ENCODE measurements at places on chromosomes 6 and 20.

GRCh38 chr20:51525241-51526105 lies 17.0 kb downstream of the NFATC2 start:
- no peak for DNase-seq

GRCh38 chr20:38953630-38954340 lies 8.4 kb upstream of the DHX35 start:
- DNase-seq = no peak

DNA sequence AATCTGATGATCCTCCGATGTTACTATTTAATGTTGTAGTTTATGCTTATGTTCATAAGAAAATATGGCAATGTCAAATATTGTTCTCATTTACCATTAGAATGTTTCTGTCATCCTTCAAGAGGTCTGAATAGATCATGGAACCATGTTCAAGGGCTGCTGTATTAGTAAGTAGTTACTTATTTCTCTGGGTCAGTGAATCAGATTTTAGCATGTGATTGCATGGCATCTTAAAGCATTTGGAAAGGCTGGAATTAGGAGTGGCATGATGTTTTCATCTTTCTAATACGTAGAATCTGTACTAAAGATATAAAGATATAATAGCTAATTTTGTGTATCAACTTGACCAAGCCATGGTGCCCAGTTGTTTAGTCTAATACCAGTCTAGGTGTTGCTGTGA lies 40.5 kb upstream of the NKX2-4 start:
- no peak for DNase-seq

DNA sequence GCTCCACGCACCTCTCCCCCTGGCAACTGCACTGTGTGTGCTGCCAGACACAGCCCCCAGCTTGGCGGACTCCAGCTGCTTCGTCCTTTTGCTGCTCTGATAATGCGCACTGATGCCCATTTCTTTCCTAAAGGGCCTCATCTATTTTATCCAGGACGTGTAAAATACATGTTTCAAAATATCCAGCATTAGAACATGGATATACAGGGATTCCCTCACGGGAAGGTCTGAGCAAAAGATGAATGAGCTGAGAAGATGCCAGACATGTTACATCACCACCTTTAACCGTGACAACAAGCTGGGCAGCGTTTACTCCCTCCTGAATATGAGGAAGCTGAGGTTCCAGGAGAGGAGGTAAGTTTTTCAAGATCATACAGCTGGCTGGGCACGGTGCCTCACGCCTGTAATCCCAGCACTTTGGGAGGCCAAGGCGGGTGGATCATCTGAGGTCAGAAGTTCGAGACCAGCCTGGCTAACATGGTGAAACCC lies 32.8 kb downstream of the TNXB start:
- no peak for DNase-seq

- no peak for DNase-seq
These were observed 174.5 kb downstream of the MRPL14 start for GRCh38 chr6:43952746-43953145.

DNA sequence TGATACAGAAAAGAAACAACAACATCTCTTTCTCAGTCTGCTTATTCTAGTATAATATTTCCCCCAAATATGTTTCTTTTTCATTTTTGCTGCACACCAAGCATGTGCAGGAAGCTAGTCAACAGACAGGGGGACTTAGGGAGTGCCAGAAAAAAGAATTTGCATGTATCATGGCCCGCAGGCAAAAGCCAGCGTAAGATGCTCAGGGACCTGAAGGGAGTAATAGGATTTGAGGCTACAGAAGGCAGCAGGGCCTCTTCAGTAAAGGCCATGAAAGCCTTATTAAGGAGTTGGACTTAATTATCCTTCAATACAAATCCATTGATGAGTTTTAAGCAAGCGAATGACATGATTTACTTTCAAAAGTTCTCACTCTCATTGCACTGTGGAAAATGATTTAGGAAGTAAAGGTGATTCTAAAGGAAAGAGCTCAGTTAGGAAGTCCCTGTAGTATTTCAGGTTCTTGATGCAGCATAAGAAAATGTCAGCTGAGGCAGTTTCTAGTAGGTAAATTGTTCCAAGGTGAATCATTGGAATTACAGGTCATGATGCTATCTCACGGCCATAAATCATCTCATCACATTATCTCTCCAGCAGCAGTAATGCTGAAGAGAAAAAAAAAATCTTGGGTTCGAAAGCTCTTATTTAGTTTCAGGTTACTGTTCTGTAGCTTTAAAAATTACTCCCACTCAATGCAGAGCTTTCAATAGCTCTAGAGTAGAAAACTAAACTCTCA lies 94.8 kb downstream of the PTCHD4 start:
- DNase-seq = no peak

- DNase-seq = no peak
These were observed 35.4 kb downstream of the TMX4 start for GRCh38 chr20:7984192-7984591.

GRCh38 chr6:151733680-151734320 lies 73.7 kb upstream of the ESR1 start:
- no peak for DNase-seq

DNA sequence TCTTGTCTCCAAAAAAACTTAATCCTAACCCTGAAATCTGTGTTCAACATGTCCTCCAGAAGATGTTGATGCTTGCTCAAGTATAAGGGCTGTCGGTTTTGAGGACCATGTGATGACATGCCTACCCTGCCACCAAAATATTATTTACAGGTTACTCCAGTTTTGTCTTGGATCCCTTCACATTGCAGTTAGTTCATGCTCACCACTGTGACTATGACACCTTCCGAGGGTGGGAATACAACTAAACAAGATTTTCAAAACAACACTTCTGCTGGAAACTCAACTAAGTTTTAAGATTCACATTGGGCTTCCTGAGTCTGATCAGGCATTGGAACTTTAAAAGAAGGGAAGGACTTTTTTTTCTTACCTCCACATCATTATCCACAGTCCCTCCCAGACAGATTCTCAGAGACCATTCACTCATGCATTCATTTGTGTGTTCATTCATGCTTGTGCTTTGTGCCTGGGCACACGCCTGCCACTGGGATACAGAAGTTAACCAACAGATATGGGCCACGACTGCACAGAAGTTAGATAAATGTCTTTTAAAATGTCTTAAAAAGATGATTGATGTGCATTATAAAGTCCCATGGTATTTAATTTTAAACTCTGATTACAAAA lies 118.7 kb upstream of the GJE1 start:
- DNase-seq = no peak

- DNase-seq = no peak
These were observed 198.8 kb downstream of the ATXN1 start for GRCh38 chr6:16562498-16562897.

- no peak for DNase-seq
These were observed 9.5 kb downstream of the DAAM2 start for GRCh38 chr6:39801456-39802251.

DNA sequence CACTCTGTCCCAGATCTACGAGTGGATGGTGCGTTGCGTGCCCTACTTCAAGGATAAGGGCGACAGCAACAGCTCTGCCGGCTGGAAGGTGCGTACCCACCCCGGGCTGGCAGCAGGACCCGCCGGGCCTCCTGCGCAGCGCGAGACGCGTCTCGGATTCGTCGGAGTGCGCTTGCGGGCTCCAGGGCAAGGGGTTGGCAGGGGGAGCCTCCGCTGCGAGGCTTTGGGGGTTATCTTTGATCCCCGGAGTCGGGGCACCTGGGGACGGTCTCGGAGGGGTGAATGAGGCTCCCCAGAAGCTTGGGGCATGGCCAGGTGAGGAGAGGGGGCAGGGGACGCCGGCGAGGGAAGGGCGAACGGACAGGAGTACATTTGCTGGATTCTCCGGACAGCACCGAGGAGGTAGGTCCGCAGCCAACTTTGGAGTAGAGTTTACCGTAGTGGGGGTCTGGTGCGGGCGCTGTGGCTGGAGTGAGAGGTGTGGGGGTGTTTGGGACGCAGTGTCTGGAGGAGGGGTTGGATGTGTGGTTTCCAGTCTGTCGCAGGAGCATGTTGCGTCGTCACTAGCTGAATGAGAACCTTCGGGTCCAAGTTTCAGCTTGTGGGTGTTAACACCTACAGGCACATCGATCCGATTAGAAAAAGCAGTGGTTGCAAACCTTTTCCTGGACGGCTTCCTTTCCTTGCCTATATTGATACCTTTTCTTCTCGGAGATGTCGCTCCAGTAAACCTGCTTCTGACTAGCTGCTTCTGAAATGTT lies 1.2 kb downstream of the FOXO3 start:
- peak; percentile 47 for DNase-seq

DNA sequence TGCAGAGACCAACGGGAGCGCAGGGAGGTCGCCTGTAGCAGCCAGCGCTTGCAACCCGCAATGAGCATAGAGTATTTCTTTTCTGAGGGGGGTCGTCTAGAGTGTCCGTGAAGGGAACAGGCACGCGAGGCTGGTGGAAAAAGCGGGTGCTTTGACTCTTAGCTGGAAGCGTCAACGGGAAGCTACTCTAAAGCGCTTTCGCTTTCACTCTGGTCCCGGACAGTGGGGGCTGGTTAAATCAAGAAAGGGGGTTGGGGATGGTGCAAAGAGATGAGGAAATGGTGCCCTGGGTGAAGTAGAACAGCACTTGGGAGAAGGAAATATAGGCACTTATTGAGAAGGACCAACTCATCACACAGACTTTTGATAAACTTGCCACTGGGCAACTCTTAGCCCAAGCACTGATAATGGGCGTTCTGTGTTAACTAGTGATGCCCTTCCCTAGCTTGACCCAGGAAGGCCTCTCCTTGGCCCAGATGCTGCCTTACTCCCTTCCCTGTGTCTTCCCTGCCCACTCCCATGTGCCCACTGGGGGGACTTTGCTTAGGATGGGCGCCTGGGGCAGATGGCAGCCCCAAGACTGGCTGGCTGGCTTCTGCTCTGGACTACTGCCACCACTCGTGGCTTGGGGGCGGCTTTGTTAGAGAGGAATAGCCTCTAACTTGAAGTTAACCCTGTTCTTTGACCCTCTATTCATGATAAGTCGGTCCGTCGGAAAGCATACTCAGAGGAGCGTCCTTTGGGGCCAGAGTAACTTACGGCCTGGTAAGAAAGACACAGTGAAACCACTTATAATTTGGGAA lies 585 bp downstream of the PSMB9 start:
- DNase-seq = no peak

- peak; percentile 67 for DNase-seq
These were observed 3.3 kb downstream of the SIM1 start for GRCh38 chr6:100461278-100461916.

DNA sequence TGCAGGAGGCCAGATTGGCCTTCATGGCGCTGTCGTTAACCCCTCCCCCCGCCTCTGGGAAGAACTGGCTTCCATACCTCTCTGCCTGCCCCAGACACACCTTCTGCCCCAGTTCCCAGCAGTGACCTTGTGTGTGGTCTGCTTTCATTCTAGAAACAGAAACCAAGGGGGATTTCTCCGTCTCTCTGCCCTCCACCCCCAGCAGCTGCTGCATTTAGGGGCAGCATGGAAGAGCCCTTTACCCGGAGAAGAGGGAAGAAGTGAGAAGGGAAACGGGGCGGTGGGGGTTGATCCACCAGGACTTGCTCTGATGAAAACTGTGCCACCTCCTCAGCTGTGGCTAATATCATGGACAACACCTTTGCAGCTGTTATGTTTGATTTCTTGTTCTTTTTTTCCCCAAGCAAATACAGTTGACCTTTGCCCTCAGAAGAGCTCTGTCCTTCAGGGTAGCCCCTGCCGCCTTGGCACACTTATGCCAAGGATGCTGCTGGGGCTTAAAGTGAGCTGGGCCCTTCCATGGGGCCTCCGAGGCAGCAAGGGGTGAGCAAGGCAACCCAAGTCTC lies 6.1 kb downstream of the GLP1R start:
- no peak for DNase-seq

DNA sequence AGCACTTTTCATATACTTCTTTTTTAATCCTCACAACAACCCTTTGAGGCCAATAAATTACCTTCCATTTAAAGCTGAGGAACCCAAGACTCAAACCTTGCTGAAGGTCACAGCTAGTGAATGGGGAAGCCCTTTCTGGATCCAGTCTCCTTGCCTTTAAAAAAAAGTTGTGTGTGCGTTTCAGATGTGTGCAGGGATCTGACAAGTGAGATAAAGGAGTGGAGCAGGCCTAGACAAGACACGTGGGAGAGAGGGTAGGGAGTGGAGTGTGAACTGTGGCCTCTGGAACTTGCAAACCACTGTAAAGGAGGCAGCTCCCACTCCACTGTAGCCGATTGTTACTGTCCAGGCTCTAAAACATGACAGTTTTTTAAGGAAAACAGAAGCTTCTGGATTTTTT lies 1.9 kb downstream of the KLHL32 start:
- DNase-seq = no peak

DNA sequence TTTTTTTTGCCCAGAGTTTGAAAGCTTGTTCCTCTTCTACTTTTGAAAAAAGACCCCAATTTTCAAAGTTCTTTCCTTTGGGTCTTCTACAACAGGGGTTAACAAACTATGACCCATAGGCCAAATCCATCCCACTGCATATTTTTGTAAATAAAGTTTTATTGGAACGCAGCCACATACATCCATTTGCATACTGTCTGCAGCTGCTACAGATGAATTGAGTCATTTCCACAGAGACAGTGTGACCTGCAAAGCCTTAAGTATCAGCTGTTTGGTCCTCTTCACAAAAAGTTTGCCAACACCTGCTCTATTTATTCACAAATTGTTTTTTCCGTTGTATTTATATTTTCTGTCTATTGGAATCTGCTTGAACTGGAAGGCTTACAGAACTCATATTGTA lies 189.2 kb downstream of the TBC1D7 start:
- no peak for DNase-seq

GRCh38 chr6:141463237-141463977 lies 669.3 kb upstream of the GJE1 start:
- no peak for DNase-seq
